ENCODE measurements at places on chromosomes 6 and 20.
A peak's percentile ranks its signal among the peaks of the same experiment; 100 is the strongest.

- H3K36me3 ChIP-seq = no peaks in the 10 kb centered on the region
- DNase-seq = no peak
- H3K4me1 ChIP-seq = no peaks in the 10 kb centered on the region
These were observed 156.1 kb downstream of the ADAT2 start for GRCh38 chr6:143294265-143294860.

- no peaks in the 10 kb centered on the region for H3K36me3 ChIP-seq
- DNase-seq = no peak
- H3K27me3 ChIP-seq = no peaks in the 10 kb centered on the region
- H3K27ac ChIP-seq = no peak overlapping the region
These were observed 43.3 kb downstream of the DUSP22 start for GRCh38 chr6:335572-335971.

- peaks cover 8% of the 10 kb centered on the region for H3K36me3 ChIP-seq
- peaks cover 38% of the 10 kb centered on the region for H3K4me1 ChIP-seq
- DNase-seq = no peak
- H3K4me3 ChIP-seq = no peak overlapping the region
These were observed 16.8 kb downstream of the SRSF3 start for GRCh38 chr6:36610956-36611336.

- peaks cover 21% of the 10 kb centered on the region for H3K4me1 ChIP-seq
- no peaks in the 10 kb centered on the region for H3K27me3 ChIP-seq
- DNase-seq = no peak
These were observed 368.9 kb upstream of the JARID2 start for GRCh38 chr6:14876778-14877613.

- no peak for DNase-seq
- H3K27ac ChIP-seq = peak overlapping the region; percentile 93
- no peaks in the 10 kb centered on the region for H3K36me3 ChIP-seq
- peaks cover 29% of the 10 kb centered on the region for H3K4me1 ChIP-seq
- no peaks in the 10 kb centered on the region for H3K27me3 ChIP-seq
- H3K4me3 ChIP-seq = no peak overlapping the region
These were observed 10.9 kb upstream of the NCOA3 start for GRCh38 chr20:47490795-47491194.

DNA sequence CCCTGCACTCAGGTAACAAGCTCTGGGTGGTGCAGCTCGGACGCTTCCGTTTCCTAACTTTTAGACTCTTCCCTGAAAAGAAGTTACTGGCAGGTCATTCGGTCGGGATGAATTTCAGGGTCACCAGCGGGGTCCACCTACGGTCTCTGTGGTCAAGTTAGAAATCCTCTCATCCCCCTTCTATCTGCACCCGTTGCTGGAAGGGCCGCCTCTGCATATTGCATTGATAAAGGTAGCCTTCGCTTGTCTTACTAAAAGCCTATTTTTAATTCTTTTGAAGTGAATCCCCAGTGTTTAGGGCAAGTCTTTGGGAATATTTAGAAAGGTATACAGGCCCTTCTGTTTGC is 47.3 kb downstream of the LRRN4 start:
- no peaks in the 10 kb centered on the region for H3K27me3 ChIP-seq
- H3K4me1 ChIP-seq = peaks cover 19% of the 10 kb centered on the region
- no peak for DNase-seq
- peak overlapping the region; percentile 89 for H3K27ac ChIP-seq
- H3K36me3 ChIP-seq = peaks cover 4% of the 10 kb centered on the region
- peak overlapping the region; percentile 95 for H3K4me3 ChIP-seq

- H3K4me3 ChIP-seq = no peak overlapping the region
- H3K36me3 ChIP-seq = no peaks in the 10 kb centered on the region
- H3K27ac ChIP-seq = no peak overlapping the region
- H3K4me1 ChIP-seq = peaks cover 3% of the 10 kb centered on the region
These were observed 20.6 kb upstream of the BHLHE23 start for GRCh38 chr20:63027221-63027921.
